ENCODE measurements at places on chromosomes 4 and X.

DNA sequence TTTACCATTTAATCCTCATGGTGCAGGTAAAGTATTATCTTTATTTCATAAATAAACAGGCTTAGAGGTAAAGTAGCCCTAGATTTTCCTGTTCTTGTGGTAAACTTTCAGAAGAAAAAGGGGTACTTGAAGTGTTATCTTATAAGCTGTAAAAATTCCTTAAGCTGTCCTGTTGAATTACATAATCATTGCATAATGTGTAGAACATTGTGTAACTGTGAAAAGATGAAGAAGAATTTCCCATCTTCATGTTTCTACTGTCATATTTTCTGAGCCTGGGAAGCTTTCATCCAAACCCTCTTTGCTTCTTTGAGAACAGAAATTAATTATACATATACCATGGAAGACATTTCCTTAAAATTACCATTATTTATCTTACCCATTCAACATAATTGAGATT lies 90.5 kb downstream of the ELOVL6 start:
- DNase-seq, result no peak

DNA sequence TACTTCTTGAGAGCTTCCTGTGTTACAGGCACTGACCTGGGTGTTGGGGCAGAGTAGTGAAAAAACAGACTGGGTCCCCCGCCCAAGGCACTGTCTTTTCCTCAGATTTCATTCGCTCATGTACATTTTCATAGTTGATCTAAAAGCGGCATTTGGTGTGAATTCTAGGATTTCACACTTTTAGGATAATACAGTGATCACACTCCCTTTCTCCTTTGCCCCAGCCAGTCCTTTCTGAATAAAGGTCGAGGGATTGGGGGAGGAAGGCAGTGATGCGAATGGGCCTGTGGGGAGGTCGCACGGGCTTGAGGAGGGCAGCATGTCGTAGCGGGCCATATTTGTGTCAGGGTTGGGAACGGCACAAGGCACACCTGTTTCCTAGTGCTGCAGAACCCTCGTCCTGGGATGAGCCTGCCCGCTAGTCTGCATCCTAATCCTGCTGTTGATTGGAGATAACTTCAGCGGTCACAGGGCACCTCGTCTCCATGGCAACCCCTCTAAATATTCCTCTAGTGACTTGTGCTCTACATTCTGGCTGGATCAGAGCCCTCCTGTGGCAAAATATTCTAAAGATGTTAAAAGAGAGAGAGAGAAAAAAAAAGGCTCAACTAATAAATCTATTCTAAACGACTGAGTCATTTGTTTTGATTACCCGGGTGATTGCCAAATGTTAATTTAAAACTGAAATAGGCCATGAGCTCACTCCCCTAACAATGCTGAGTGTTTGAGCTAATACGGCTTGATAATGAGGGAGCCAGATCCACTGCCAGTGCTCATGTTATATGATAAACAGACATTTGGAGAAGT lies 21.8 kb downstream of the FHL1 start:
- DNase-seq, result no peak

- DNase-seq, result no peak
Measured at GRCh38 chr4:122232633-122233032, 80.5 kb downstream of the BLTP1 start.

GRCh38 chr4:118265312-118266144 lies 87.3 kb downstream of the PRSS12 start:
- no peak for DNase-seq

DNA sequence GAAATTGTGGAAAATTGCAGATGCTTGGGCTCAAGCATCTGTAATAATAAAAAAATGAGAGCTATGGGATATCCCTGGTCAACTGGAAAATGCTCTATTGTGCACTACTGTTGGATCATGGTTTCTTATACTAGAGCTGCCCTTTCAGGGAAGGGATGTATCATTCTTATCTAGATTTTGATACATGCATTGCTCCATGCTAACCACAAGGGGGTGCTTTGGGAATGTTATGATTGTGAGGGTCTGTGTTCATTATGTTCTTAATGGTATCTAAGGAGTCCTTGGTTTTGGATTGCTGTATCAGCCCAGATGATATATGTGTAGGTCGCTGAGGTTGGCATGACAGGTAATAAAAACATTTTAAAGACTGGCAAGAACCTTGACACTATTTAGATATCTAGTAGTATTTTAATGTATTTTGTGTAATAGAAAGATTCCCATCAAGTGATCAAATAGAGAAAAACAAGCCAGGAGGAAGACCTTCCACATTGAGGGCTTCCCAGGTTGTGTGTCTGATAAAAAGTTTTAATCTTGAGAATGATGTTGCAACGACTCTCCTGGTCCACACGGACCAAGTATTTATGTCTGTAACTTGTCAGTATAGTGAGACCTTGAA lies 49.2 kb upstream of the TLR2 start:
- no peak for DNase-seq

GRCh38 chrX:1164322-1165288 lies 47.8 kb downstream of the CRLF2 start:
- DNase-seq, result no peak

DNA sequence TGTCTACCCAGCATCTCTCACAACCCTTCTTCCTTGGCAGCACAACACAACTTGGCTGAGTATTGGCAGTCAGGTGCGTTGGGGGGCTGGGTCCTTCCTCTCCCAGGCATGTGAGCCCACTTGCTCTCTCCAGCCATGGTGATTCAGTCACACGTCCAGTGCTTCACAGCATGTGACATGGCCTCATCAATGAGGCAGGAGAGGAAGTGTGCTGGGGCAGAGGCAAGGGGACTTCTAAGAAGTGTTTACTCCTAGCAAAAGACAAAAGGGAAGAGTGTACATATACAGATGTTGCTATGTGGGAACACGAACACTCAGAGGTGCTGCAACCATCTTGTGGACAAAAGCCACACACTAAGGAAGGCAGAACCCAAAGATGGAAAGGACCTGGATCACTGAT lies 380.8 kb downstream of the FBXW7 start:
- DNase-seq, result no peak

- DNase-seq, result no peak
Measured at GRCh38 chr4:166896254-166896653, 338.0 kb downstream of the SPOCK3 start.

DNA sequence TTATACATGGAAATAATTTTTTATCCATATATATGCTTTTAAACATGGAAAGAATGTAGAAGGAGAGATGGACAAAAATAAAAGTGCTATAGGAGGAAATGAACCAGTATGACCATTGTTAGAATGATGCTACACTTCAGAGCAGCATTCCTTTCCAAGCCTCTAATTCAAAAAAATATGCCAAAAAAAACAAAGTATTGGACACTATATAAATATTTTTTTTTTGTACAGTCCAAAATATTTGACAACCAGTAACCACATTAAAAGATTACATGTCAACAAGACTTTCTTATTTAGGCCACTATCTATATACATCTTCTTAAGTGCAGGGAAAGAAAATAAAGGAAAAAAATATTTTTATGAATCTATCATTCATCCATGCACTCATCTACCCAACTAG lies 198.6 kb downstream of the LRBA start:
- no peak for DNase-seq

DNA sequence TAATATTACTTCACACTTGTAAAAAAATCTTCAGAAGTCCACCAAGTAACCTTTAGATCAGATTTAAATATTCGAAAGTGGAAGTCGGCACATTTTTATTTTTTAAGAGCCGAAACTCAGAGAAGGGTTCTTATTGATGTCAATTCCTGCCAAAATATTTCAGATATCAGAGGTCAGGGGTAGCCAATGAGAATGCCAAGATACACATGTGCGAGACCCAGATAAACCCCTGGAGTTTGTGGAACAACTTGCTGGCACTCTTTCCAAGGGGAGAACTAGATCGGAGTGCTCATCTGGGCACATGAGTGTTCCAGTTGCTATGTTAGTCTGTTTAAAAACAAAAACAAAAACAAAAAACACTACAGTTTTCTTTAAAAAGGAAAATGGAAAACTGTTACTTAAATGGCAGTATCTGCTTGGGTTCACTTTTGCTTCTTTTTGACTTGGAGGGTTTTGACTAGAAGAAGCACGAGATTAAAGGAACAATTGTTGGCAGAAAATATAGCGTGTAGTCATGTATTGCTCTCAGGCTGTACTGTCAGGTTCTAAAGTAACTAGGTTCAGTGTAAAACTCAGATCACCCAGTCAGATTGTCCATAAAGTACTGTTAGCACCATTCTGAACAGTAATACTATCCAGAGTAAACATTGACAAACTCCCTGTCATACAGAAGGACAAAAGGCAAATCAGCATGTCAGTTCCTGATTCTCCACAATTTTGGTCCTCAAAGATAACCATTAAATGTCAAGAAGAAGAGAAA lies 188.0 kb upstream of the PACRGL start:
- no peak for DNase-seq

DNA sequence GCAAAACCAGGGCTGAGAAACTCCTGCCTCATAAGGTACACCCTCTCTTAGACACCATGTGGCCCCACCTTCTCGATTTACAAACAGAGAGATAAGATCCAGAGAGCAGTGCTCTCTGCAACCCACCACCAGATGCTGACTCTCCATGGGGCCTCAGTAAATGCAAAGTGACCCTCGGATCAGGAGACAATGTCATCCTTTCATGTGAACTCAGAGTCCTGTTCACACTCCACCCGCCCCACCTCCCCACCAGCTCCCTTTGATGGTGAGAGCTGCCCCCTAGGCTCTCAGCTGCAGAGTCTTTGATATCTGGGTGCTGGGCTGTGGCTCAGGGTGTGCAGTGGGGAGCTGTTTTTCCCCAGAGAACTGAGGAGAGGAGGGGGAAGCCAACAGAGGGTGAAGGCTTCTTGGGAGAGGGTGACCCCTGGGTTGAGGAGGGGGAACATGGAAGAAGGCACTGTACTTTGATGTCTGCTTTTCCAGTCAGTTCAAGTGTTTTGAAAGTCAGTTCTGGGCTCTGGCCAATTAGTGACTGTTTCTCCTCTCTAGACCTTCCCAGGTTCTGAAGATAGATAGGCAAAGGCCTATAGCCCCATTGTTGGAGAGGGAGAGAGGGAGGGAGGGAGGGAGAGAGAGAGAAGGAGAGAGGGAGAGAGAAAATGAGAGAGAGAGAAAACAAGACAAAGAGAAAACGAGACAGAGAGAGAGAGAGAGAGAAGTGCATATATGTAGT lies 88.2 kb downstream of the SCD5 start:
- no peak for DNase-seq

- DNase-seq, result no peak
Measured at GRCh38 chr4:139441029-139441428, 12.9 kb upstream of the RAB33B start.

GRCh38 chrX:22999696-23000223 lies at the start of gene DDX53:
DDX53 (plus strand) TSS chrX:22999960; CDS start chrX:23000058, 98 bp downstream.
- no peak for DNase-seq

DNA sequence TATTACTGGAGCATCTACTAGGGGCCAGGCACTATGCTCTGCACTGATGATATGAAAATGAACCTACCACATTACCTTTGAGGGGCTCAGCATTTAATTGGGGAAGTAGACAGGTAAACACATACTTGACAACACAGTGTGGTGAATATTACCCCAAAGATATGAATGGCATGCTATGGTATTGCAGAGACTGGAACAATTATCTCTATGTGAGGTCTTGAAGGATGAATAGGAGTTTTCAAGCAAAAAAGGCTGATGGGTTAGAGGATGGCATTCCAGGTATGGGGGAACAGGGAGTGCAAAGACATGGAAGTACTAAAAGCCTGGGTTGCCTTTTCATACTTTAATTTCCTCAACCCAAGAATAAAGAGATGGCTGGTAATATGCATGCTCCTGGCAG lies 59.1 kb upstream of the CAPN6 start:
- DNase-seq, result no peak

DNA sequence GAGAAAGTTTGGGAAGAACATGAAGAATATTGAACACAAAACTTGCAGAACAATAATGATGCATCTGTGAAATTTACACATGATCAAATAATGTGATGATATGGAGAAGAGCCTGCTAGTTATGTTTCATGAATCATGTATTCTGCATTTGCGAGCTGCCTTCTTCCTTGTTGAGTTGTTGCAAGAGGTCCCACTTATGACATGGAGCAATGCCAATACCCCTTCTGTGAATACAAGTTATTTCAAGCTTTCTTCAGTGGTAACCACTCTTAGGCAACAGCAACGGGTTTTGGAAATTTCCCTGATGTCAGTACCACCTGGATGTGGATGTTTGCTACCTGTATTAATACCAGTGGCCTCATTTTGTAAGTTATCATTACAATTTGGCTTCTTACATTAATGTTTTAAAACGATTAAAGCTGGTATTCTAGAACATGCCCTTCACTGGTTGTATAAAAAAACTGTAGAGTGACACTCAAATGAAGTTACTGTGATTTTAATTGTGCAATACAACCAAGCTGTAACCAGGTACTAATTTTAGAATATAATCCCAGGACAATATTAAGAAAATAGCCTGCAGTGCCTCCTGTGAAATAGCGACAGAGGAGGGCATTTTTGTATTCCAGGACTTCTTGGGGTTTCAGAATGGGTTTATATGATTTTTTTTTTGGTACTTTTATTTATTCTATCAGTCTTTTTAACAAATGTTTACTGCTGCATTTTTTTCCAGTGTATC lies 25.3 kb downstream of the IQCM start:
- no peak for DNase-seq

GRCh38 chrX:15511563-15511962 lies 11.0 kb downstream of the BMX start:
- no peak for DNase-seq

GRCh38 chrX:104420907-104421306 lies 145.1 kb upstream of the IL1RAPL2 start:
- DNase-seq, result no peak

DNA sequence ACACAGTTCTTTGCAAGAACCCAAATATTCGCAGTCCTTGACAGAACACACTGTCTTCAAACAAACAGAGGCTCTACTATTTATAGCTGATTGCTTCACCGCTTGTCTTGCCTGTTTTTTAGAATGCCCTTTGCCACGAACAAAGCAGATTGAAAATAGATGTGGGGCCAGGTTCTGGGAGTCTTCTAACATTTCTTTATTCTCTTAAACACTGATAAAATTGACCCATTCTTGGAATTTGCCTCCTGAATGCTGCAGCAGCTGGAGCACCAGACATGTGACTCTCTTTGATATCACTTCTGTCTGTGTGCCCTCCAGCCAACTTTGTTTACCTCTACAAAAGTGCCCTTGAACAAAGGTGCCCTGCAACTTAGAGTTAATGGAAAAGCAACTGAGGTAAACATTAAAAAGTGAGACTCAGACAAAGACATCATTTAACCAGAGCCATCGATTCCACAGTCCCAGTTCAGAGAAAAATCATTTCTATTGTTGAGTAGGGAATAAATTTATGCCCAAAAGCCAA lies 64.2 kb upstream of the SPP1 start:
- no peak for DNase-seq

DNA sequence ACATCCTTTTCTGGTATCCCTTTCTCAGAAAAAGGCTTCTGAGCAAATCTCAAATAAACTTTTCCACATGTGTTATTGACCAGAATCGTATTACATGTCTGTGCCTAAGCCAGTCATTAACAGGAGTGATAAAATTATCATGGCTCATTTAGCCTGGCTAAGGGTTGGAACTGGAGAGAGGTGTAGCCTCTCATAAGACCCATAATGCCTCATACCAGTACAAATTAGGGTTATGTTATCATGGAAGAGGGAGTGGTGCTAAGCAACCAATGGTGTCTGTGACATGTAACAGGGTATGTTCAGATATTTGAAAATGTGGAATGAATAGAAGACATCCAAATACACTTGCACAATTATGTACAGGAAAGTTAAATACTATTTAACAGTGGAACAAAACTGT lies 99.6 kb upstream of the CCDC160 start:
- no peak for DNase-seq

All from HCT116 (cell line).